Left ventricle myocardium superior (tissue), 1 donor: ENCODE measurements at places on chromosomes 5 and 9.

DNA sequence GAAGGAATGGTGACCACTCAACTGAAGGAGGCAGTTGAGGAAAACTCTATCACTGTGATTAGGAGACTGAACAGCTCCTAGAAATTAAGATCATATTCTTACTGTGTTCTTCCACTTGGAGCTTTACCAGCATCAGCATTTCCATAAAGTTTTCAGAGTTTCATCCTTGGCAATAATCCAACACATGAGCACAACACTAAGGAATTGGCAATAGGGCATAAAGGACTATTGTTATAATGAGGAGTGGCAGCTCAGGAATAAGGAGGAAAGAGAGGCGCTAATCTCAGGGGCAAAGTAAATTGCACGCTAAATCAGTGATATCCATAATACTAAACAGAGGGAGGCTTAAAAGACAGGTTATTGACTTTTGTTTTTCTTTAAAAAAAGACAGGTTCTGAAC, 338.9 kb downstream of the EFNA5 start:
- DNase-seq: no peak

DNA sequence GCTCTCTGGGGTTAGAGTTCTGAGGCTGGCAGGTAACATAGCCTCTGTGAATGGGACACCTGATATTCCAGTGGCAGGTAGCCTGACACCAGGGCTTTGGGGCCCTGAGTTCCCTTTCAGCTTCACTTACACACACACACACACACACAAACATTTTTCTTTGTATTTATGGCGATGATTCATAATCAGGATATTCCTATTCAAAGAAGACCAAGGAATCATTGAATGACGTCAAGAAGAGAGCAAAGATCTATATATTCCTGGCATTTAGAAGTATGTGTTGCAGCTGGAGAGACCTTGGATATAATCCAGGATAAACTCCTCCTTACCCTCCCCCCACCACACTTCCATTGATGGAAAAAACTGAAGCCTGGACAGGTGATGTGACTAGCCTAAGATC, 7.9 kb upstream of the ENTREP1 start:
- no peak for DNase-seq

DNA sequence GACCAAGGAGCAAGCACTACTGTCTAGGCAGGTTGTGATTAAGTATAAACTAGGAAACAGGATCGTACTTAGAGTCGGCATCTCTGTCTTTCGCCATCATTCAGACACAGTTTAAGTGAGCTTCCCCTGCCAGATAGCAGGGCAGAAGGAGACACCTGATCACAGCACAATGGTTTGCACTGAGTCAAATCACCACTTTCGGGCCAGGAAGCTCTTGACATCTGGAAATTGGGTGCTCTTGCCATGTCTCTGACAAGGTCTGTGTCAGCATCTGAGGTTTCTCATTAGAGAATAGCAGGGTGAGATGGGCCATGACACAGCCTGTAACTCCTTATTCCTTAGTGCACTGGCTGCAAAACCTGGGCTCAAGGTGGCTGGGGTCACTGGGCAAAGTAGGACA, 8.3 kb downstream of the ADRB2 start:
- DNase-seq: no peak

GRCh38 chr5:101976933-101977332, 319.2 kb downstream of the SLCO4C1 start:
- DNase-seq: no peak

GRCh38 chr5:154277499-154277898, 87.0 kb downstream of the GALNT10 start:
- DNase-seq: no peak

- no peak for DNase-seq
These were observed 55.6 kb downstream of the SETX start for GRCh38 chr9:132299221-132299620.

GRCh38 chr9:93184432-93185265, 710 bp downstream of the WNK2 start:
- peak; percentile 38 for DNase-seq

GRCh38 chr9:68416936-68417564, 60.6 kb downstream of the PGM5 start:
- DNase-seq: no peak

DNA sequence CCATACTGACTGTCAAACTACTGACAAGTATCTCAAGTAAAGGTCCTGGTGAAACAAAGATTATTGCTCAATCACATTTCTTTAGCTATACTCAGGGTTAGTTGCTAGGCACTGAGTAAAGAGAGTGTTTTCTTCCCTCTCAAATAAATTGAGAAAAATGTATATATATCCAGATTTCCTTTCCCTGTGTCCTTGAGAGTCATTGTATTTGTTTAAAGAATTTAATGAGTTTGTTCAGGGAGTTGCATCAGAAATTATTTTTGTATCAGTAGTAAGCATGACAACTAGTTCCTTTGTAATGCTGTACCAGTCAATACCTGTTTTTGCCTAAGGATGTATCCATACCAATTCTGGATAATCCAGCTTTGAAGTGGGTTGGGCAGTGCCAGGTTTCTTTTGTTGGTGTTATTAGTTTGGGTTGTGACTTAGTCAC, 3.2 kb upstream of the ANKHD1 start:
- no peak for DNase-seq

DNA sequence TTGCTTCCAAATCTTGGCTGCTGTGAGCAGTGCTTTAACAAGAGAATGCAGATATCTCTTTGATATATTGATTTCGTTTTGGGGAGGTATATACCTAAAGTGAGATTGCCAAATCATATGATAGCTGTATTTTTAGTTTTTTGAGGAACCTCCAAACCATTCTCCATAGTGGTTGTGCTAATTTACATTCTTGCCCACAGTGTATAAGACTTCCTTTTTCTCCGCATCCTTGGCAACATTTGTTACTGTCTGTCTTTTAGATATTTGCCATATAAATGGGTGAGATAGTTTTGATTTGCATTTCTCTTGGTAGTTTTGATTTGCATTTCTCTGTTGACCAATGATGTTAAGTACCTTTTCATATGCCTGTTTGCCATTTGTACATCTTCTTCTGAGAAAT, 10.0 kb upstream of the PLK2 start:
- DNase-seq: no peak

- peak; percentile 13 for DNase-seq
These were observed 16.0 kb upstream of the SLC9A3 start for GRCh38 chr5:540071-540905.

DNA sequence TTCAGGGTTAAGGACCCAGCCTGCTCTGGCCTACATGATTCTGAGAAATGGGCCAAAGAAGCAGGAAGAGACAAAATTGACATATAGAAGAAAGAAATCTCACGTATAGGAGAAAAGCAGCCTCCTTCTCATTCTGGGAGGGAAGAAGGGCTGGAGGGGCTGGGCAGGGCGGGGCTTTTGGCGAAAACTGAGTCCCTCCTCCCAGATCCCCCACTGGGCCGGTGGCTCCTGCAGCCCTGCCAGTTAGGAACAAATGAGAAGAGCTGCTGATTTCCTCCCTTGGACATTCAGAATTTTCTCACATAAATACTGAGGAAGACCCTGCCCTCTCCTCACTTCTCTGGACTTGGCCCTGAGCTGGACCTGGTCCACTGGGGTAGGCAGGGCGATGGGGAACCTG, at the start of gene WNT8A:
TSS of gene WNT8A (plus strand) at position 332 of the 400 bp plus-strand sequence. CDS start 95 bp downstream, outside the sequence.
- no peak for DNase-seq

- no peak for DNase-seq
These were observed 99.2 kb downstream of the IRX1 start for GRCh38 chr5:3694819-3695218.

GRCh38 chr9:8284884-8285283, 485.3 kb upstream of the DMAC1 start:
- no peak for DNase-seq
